ENCODE measurements at places on chromosomes 4 and X.

- DNase-seq, result no peak
These were observed 791.3 kb downstream of the RAB28 start for GRCh38 chr4:12692815-12693214.

GRCh38 chr4:35250331-35250730 lies 994.0 kb downstream of the ARAP2 start:
- DNase-seq, result no peak

GRCh38 chr4:129337228-129337620 lies 241.3 kb downstream of the C4orf33 start:
- DNase-seq, result no peak

GRCh38 chr4:145307120-145307519 lies 126.7 kb upstream of the OTUD4 start:
- DNase-seq, result no peak

Data from iPS DF 6.9 (cell line).